ENCODE measurements at places on chromosomes 12 and 14.
A peak's percentile ranks its signal among the peaks of the same experiment; 100 is the strongest.

DNA sequence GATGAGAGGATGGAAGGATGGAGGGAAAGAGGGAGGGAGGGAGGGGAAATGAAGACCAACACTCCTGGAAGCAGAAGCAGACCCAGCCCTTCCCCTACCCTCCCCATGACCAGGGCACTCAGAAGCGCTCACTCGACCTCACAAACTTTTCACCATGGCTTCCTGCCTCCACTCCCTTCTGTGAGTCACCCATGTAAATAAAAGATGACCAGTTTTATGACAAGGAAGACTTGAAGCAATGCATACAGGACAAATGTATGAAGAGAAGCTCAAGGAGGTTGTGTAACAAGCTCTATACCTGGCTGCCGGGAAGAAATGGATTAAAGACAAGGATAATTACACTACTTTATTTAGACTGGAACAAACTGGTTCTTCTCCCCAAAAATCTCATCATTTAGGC lies 63.8 kb downstream of the CDC42BPB start:
- peak; percentile 35 for DNase-seq

DNA sequence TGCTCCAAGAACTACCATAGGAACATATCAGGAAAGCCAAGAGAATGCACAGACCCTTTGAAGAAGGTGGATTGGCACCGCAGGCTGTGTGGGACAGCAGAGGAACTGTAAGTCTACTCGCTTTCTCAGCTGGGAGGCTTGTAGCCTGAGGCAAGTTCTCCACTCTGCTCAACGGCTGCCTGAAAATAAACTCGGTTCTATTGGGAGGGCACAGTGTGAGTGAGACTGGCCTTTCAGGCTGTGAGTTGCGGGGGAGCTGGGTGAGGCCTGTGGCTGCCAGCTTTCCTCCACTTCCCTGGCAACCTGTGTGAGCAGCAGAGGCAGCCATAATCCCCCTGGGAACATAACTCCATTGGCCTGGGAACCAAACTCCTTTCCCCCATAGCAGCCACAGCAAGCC lies 132.1 kb downstream of the ANKS1B start:
- DNase-seq, result no peak

GRCh38 chr14:22886500-22887259 lies 3.7 kb downstream of the REM2 start:
- peak; percentile 71 for DNase-seq

DNA sequence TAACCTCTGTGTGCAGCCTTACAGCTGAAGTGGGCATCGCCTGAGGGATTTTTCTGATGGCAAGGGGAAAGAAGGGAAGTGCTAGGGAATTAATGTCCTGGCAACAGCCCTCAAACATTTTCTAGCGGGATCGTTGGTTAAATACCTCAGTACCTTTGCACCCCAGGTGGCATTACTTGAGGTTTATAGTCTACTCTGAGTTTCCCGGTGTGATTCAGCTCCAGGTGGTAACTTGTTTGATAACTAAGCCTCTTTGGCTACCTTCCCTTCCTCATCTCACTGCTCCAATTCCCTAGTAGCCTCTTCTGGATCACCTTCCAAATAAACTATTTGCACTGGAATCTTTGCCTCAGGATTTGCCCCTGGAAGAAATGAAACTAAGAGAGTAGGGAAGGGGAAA lies 237.0 kb upstream of the SSTR1 start:
- no peak for DNase-seq

DNA sequence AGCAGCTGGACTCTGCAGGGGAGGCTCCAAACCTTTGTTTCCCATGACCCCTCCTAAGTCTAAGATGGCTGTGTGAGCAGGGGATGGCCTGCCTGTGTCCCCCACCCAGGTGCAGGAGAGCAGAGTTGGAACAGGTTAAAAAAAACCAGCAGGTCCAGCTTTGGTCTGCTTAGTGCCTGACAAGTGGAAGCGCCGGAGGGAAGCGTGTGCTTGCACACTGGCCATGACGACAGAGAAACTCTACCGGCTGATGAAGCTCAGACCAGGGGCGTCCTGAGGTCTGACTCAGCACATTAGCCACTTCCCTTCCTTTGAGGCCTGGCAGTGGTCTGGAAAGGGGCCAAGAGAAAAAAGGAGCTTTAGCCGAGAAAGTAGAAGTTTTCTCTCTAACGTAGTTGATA lies 280.1 kb downstream of the VRK1 start:
- DNase-seq, result peak; percentile 73

DNA sequence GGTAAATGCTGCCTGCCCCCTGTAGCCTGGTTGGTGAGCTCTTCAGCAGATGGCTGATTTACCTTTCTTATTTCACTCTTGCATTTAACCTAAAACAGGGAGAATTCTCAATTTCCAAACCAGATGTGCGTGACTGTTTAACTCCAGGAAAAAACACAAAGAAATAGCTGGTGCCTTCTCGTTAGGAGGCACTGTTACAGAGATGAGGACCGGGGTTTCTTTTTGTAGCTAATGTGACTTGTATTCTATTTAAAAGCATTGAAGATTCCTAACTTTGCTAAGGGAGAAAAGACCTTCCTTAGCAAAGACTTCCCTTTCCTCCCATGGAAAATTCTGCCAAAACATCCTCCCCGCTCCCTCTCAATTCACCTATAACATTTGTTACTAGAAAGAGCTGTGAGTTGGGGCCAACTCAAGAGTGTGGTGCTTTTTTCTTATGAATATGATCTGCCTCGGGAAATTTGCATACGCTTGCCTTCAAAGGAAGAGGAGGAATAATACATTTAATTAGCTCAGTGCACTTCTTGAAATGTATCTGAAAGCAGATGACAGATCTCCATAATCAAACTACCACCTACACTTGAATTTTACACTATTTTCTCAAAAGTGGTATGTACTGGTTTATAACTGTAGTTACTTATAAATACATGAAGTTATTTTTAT lies 102.0 kb upstream of the ARID2 start:
- DNase-seq, result no peak

DNA sequence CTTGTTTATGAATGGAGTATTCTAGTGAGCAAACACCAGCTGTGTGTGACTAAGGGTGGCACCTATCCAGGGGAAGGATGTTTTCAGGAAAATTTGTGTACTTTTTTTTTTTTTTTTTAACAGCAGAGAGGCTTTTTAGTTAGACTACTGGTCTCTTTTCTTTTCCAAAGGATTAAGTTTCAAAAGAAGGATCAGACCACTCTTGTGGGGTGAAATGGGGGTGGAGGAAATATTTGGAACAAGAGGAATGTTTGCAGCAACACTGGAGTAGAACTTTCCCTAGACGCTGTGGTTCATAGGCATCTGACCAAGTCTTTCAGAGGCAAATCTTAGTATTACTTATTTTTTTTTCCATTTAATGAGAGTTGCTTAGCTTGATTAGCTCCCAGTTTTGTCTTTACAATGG lies 21.1 kb downstream of the NUBPL start:
- DNase-seq, result no peak

DNA sequence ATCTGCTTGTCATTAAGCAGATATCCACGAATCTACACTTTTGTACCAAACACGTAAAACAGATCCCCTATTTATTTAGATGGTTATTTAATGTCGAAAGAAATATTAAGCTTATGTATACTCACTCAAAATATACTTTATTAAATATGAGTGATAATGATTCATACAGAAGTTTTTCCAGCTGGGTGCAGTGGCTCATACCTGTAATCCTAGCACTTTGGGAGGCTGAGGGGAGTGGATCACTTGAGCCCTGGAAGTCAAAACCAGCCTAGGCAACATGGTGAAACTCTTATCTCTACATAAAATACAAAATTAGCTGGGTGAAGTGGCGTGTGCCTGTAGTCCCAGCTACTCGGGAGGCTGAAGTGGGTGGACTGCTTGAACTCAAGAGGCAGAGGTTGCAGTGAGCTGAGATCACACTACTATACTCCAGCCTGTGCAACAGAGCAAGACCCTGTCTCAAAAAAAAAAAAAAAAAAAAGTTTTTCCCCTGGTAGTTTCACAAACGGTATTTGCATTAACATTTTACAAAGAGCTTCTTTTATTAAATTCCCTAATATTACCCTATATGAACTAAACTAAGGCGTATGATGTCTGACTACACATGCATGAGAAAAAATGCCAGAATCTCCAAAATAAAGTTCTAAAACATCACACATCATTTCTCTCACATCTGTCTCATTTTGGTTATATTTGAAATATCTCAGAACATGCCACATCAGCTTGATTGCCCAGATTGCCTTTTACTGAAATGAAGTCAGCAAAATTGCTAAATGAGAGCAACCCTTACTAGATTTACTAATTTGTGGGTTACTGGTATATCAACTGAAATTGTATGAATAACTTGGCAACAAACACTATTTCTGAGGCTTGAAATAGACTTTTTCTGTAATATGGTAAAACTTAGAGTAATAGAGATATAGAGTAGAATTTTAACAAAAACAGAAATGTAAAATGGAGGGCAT lies 74.9 kb downstream of the PAWR start:
- no peak for DNase-seq

DNA sequence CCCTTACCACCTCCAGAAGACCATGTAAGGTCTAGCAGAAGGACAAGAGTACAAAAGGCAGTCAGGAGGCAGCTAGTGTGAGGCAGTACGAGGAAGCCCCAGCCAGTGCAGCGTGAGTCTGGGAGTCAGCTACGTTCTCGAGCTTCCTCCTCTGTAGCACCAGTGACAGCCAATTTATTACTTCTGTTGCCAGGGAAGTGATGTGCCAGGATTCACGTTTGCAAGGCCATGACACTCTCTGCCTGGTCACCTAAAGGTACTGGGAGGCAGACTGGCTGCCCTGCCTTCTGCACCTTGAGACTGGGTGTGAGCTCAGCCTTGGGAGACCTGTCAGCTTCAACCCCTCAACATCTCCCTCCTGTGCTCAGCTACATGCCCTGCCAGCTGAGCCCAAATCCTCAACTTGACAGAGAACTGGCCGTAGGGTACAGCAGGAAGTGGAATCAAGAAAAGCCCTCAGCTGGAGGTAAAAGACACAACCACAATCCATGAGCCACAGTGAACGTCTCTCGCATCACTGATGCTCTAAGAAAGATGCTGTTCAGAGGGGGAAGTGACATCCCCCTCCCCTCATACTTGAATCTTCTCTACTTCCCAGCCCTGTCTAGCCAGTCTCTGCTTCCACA lies 182.5 kb upstream of the RGS6 start:
- no peak for DNase-seq

DNA sequence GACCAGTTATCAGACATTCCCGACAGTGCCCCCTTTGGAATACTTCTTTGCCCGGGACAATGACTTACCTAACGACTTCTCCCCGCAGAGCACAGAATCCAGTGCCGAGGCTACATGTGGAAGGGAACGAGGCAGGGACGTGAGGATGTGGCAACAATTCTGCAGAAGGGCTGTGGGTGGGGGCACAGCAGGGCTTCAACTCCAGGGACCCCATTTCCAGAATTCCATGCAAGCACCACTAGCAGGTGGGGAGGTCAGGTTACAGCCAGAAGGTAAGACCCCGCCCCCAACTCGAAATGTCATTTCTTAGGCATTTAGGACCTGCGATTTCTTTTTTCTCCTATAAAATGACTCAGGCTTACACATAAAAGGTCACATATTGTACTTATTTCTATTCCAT lies 207.9 kb downstream of the TMEM132C start:
- no peak for DNase-seq

DNA sequence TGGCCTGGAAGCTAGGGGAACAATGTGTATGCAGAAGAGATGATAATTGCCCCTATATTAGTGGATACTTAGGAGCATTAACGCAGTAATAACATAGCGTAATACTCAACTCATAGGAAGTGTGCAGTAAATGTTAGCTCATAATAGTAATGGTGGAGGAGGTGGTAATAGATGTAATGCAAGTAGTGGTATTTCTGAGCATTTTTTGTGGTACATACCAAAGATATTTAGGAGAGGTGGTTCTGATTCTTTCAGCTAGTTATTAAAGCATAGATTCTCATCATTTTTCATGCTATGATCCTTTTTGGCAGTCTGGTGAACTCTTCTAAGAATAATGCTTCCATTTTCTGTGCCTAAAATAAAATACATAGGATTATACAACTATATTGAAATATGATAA lies 233.1 kb downstream of the PTPRO start:
- no peak for DNase-seq

DNA sequence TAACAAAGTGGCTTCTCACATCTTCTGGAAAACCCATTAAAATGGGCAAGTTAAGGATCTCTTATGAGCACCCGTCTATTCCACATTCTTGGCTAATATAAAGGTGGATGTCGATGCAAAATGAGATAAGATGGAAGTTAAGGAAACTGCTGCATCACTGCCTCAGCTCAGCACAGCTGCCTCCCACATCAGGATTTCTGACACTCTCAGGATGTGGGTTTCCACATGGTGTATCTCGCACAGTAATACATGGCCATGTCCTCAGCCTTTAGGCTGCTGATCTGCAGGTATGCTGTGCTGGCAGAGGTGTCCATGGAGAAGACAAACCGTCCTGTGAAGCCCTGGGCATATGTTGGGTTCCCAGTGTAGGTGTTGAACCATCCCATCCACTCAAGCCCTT lies 1348.0 kb downstream of the TMEM121 start:
- DNase-seq, result no peak

DNA sequence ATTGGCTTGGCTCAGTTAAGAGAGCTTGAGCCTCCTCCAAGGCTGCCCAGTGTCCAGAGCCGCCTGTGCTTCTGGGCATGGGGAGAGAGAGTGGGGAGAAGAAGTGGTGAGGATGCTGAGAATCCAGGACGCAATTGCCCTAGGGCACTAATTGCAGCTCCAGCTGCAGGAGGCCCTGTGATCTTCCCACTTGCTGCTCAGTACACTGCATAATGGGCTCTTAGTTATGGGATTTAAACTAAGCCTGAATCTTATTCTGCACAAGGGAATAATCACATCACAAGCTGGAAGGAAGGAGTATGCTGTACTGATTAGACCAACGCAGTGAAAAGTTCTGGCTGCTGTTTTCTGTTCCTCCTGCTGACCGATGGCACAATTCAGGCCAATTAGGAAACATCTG lies 101.0 kb upstream of the PRMT8 start:
- DNase-seq, result no peak

- peak; percentile 75 for DNase-seq
Measured at GRCh38 chr12:3803865-3804472, 51.1 kb upstream of the CRACR2A start.

DNA sequence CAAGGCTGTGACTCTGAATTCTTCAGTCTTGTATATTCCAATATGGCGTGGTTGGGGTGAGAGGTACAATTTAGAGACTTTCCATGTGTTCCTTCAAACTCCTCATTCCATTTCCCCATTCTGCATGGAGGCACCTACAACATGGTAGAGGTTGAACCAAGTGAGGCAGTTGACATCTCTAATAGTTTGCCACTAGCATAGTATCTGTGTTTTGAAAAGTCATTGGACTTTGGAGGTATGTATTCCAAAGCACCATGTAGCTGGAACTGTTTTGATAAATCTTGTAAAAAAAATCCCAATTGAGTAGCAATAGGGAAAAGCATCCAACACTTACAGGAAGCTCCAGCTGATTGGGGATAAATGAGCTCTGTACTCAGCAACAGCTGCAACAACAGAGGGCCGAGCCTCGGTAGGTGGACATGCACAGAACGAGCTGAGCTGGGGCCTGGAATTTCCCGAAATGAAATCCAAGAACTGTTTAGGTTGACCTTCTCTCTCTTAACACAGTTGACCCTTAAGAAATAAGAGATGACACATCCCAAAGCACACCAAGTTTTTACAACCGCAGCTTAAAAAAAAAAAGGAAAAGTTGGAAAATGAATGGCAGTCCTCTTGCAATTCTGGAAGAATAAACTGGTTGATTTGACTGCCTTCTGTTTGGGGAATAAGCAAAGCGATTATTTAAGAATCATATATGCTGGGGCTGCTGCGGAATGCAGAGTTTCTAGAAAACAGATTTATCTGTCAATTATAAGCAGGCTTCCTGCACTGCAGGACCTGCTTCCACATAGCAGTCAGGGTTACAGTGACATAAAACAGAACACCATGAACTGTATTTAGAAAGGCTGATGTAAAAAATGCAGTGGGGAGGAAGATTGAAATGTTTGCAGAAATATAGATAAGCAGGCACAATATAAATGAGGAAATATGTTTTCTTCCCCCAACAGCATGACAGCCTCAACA lies 194.6 kb upstream of the KRR1 start:
- DNase-seq, result peak; percentile 79

Measured in ACHN (cell line).